ENCODE measurements at places on chromosomes 6 and 20.
A peak's percentile ranks its signal among the peaks of the same experiment; 100 is the strongest.

GRCh38 chr6:92433911-92434310 is 985.4 kb downstream of the EPHA7 start:
- DNase-seq, result no peak

DNA sequence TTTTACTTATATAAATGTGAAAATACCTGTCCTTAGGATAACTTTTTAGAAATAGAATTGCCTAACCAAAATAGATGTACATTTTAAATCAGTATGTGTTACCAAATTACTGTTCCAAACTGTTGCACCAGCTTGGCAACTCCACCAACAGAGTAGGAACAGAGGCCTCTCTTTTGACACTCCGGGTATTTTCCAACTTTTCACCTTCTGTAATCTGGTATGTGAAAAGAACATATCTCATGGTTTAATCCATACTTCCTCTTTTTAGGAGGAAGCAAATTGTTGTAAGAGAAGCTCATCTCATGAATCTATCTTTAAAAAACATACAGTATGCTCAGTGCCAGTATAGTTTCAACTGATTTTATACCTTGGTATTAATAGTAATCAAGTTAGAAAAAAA is 24.9 kb downstream of the RNF144B start:
- DNase-seq, result no peak

DNA sequence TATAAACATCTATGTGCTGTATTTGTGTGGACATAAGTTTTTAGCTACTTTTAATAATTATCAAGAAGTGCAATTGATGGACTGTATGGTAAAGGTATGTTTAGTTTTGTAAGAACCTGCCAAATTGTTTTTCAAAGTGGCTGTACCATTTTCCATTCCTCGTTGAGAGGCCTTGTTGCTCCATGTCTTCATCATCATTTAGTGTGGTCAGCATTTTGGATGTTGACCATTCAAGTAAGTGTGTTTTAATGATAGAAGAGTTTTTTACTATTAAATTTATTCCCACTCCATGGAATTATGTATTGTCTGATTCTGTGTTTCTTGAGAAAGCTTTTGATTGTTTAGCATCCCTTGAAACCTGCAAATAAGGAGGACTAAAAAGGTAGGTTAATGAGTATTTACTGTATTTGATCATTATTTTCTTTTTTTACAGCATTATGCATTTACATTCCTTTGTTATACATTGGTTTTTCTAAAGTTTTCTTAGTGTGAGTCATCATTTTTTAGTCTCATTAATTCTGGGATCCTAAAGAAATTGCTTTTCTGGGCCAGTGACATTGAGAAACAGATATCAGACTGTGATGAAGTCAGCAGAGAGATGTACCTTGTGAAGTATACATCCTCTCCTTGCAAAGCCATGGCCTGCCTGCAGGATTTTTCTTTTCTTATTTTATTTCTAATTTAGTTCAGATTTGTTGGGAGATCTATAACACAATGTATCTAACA is 312.8 kb upstream of the PTCHD4 start:
- peak; percentile 59 for DNase-seq

DNA sequence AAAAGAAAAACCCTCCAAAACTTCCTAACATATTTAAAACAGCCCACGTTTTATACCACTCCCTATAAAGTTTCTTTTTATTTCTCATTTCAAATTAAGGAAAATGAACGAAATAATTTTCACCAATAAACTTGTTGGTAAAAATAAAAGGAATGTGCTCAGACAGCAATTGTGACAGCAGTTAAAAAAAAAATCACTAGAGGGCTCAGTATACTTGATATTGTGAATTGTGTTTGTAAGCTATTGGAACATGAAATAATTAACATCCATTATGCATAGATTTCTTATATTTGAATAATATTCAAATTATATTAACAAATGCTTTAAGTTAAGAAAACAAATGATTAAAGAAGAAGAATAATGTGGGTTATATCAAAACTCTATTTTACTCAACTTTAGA is 105.5 kb downstream of the ASCC3 start:
- DNase-seq, result peak; percentile 4

GRCh38 chr20:50038169-50038568 is 55.4 kb downstream of the SNAI1 start:
- no peak for DNase-seq

GRCh38 chr6:89794324-89794723 is 25.3 kb downstream of the MDN1 start:
- no peak for DNase-seq

- no peak for DNase-seq
Measured at GRCh38 chr20:57473246-57474048, 51.5 kb downstream of the CTCFL start.

GRCh38 chr6:63305277-63305676 is 14.5 kb downstream of the LGSN start:
- DNase-seq, result peak; percentile 1

DNA sequence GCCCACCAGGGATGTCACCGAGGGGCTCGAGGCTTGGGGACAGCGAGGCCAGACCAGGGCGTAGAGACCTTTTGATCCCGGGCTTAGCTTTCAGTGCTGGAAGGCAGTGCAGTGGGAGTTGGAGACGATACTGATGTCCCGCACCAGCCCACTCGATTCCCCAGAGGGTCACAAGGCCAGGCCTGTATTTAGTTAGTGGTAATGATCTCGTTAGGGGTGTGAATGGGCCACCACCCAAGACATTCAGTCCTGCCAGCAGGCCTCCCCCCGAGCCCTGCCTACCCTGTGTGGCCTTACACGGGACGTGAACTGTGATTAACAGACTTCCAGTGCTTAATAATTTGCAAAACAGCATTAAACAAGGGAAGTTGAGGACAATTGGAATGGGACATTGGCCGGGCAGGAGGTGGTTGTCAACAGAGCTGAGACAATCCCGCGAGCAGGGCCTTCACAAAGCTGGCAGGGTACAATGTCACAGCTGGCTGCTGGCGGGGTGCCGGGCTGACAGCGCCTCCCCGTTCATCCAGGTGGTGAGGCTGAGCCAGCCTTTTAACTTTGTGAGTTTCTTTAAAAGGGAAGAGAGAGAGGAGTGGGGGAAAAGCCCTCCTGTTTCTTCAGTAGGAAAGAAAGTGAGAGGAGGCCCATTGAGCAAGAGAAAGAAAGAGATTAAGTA is 175.3 kb upstream of the RALGAPA2 start:
- DNase-seq, result no peak

- DNase-seq, result no peak
Measured at GRCh38 chr6:1491591-1492319, 102.4 kb downstream of the FOXF2 start.

DNA sequence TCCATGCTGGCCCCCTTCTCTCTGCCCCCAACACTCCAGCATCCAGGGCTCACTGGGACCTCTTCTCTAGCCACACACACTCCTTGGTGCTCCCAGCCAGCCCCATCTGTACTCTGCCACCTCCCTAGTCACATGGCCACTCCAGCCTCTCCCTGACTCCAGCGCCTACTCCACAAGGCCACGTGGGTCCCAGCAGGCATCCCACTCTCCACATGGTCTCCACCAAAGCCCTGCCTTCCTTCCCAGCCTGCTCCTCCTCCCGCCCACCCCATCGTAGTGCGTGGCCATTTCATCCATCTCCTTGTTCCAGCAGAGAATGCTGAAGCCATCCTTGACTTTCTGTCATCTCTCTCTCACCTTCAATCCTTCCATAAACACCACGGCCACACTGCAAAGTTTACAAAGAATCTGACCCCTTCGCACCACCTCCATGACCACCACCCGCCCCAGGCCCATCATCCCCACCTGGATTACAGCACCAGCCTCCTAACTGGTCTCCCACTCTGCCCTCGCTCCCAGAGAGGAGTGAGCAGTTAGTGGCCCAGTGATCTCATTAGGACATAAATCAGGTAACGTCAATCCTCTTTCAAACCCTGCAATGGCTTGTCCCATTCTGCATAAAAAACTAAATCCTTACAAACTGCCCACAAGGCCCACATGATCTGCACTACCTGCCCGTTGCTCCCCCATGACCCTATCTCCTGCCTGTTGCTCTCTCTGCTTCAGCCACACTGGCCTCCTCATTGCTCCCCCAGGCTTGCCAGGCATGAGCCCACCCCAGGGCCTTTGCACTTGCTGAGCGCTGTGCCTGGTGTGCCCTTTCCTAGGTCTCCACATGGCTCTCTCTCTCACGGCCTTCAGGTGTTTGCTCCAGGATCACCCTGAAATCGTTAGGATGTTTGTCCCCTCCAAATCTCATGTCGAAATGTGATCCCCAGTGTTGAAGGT is 96.2 kb downstream of the GRM4 start:
- DNase-seq, result no peak

DNA sequence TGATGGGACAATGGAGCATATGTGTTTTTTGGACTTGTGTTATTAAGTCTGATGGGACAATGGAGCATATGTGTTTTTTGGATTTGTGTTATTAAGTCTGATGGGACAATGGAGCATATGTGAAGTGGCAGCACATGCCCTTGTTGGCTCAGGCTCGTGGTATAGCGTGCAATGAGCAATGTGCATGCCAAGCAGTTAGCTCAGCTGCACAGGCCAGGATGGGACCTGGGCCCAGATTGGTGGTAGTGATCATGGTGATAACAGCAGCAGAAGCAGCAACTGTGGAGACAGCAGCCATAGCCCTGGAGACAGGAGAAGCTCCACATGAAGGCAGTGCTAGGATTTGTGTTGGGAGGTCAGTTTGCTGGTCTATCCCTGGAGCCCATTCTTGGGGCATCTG is 61.1 kb downstream of the IL20RA start:
- no peak for DNase-seq

GRCh38 chr6:79173378-79173777 is 61.1 kb downstream of the HMGN3 start:
- DNase-seq, result no peak

GRCh38 chr6:138267971-138268895 is 49.9 kb upstream of the PBOV1 start:
- no peak for DNase-seq

DNA sequence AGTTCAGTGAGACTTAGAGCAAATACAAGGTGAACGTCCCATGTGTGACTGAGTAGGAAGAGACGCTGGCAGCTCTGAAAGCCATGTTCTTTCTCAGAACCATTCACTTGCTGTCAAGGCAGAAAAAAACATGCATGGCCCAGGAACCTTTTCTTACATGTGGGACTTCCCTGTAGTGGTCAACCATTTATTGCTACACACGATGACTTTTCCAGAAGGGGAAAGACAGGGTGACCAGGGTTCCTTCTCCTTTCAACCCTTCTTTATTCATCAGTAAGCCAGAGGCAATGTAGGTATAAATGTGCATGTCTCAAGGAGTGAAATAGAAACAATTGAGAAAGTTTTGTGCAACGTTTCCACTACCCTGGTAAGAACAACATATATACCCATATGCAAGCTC is 189.0 kb downstream of the NFATC2 start:
- no peak for DNase-seq

DNA sequence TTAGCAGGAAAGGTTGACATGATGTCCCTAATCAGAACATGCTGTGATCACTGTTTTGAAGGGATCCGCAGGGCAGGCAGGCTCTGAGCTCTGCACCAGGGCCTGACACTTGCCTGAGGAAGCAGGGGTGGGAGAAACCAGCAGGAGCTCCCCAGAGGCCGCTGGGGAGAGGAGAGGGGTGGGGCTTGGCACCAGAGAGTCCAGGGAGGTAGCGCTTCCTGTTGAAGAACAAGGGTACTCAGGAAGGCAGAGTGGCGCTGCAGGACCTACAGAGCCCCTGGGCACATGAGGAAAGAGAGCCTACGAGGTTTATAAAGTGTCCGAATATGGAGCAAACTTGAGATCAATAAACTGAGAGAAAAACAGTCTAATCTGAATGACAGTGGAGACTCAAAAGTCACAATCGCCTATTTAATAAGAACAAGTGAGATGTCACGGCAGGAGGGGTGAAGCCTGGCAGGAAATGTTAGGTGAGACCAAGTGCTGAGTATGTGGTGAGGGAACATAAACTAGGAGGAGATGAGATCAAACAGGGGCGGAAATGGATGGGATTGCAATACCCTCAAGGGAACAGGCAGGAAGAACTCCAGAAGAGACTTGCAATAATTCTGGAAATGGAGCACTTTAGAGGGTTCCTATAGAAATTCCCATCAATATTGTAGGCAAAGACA is 5.8 kb upstream of the TBXT start:
- peak; percentile 1 for DNase-seq

DNA sequence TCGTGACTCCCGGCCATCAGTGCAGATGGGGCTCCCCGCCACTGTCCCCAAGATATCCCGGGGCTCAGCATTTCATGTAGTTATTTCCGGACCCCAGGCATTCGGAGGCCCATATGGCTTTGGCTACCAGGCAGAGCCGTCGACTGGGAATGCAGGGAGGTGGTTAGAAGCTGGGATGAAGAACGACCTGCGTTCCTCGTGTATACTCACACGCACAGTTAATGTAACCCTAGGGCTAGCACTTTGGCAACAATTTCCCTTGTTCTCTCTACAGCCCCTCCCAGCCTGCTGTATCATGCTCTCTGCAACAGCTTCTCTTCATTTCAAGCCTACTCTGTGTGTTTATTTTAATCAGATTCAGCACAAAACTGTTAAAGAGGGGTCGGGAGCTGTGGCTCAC is 240.4 kb downstream of the MYLK4 start:
- no peak for DNase-seq

Data from fibroblast of skin of abdomen (primary cell).